ENCODE measurements at places on chromosomes 13 and 19.

- no peak for DNase-seq
Measured at GRCh38 chr13:86976521-86977324, 694.4 kb upstream of the SLITRK5 start.

DNA sequence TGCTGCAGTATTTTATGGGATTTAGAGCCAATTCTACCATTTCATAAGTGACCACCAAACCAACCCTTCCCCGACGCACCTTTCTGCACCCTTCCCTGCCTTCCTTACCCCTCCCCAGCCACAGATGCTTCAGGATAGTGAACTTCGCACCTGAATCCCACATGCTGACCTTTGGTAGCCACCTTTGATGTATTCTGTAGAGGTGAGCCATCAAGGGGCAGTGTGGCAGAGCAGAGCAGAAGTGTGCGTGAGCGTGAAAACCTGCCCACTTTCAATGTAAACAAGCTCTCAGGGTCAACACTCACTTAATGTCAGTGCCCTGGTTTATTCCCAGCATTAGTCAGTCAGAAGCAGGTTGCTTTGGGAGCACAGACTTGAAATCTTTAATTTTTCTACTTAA lies 107.7 kb downstream of the FRY start:
- DNase-seq, result no peak

DNA sequence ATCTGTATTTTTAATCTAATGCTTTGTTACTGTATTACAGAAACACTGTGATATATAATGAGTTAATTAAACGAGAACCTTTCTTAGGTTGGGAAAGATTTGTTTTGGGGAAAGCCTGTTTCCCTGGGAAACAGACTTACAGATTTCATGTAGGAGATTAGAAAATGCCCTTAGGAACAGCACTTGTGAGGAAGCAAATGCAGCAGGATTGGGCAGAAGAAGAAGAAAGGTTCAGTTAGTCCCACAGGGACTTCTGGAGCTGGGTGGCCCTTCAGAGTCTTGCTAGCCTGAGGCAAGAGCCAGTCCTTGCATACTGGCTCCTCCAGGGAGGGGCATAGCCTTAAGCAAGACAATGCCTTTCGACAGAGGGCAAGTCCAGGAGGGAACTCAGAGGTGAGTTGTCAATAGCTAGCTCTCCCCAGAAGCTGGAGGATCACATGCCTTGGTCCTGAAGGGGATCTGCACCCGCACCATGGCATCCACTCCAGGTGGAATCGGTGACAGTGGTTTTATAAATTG lies 36.8 kb downstream of the N4BP2L1 start:
- DNase-seq, result no peak

DNA sequence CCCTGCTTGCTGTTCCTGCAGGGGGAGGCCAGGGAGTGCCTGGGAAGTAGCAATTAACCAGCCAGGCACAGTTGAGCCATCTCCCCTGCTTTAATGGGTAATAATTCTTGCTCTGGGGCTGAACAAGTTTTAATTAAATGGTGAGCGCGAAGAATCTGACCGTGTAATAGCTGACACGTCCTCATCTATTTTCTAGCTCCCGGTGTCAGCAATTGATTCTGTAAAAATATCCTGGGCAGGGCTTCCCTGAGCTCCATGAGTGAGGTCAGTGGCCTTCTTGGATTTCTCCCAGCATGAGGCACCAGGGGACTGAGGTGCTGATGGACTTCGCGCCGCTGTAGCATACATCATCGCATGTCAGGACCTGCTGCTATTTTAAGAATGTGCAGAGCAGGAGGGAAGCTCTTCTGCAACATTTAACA lies 26.9 kb downstream of the SIPA1L3 start:
- no peak for DNase-seq

GRCh38 chr19:46066471-46066870 lies 25.7 kb upstream of the IGFL4 start:
- no peak for DNase-seq

- DNase-seq, result no peak
Measured at GRCh38 chr19:30293051-30293785, 79.0 kb upstream of the ZNF536 start.

- DNase-seq, result no peak
Measured at GRCh38 chr13:114067381-114067885, 65.0 kb downstream of the RASA3 start.

GRCh38 chr19:4388337-4389063 lies 11.8 kb downstream of the SH3GL1 start:
- DNase-seq, result no peak

DNA sequence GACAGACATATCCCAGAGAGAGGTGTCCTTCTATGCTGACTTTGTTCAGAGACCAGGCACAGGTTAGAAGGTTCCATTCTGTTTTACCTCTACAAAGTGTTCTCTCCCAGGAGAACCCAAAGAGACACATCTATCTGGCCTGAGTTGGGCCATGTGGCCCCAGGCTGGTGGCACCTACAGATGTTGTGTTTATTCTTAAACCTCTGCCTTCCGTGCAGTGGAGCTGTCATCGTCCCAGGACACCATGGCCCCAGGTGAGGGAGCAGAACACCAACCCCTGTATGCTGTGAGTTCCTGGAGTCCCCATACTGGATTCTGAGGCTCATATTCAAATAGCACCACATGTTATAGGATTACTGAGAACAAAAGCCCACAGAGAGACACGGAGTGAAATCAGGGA lies 3.9 kb downstream of the KIR3DL3 start:
- DNase-seq, result no peak

GRCh38 chr13:41897126-41897525 lies 63.8 kb downstream of the VWA8 start:
- DNase-seq, result no peak

- no peak for DNase-seq
Measured at GRCh38 chr19:19140476-19140875, 2.2 kb upstream of the TMEM161A start.

GRCh38 chr19:1836458-1837221 lies 11.6 kb downstream of the REXO1 start:
- DNase-seq, result no peak

DNA sequence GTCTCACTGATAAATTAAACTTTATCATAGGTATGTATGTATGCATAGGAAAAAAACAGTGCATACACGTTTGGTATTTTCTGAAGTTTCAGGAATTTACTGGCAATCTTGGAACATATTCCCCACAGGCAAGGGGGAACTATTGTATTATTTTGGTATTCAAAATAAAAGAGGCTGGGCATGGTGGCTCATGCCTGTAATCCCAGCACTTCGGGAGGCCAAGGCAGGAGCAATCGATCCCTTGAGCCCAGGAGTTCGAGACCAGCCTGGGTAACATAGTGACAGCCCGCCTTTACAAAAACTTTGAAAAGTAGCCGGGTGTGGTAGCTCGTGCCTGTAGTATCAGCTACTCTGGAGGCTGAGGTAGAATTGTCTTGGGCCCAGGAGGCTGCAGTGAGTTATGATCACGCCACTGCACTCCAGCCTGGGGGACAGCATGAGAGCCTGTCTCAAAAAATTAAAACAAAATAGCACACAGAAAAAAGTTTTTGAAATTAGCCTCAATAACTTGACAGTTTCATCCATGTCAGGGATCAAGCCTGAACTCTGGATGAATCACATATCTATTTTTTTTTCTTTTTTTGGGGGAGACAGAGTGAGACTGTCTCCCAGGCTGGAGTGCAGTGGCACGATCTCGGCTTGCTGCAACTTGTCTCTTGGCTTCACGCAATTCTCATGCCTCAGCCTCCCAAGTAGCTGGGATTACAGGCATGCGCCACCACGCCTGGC lies 29.1 kb upstream of the HOMER3 start:
- no peak for DNase-seq

All from suprapubic skin (tissue), 4 donors.